Stimulated activated CD4-positive, alpha-beta T cell treated with anti-CD3 and anti-CD28 coated beads, Interleukin-12 subunit alpha, Interleukin-12 subunit beta, amount 100 ng/mL, for 24 hours (primary cell): ENCODE measurements at places on chromosomes 2 and 18.

DNA sequence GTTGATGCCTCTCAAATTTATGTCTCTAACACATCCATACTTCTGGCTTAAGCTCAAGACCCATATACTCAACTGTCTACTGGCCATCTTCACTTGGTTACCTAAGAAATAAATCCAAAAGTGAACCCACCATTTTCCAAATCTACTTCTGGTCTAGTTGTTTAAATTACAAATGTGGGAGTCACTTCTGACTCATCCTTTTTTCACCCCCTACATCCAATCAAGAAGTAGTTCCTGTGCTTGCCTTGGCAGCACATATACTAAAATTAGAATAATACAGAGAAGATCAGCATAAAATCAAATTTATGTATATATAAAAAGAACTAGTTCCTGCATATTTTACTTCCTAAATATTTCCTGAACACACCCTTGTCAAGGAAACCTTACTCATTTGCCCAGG is 53.6 kb downstream of the STRN start:
- DNase-seq: no peak

- no peak for DNase-seq
Observed at GRCh38 chr18:5571666-5572065, 27.9 kb upstream of the EPB41L3 start.

DNA sequence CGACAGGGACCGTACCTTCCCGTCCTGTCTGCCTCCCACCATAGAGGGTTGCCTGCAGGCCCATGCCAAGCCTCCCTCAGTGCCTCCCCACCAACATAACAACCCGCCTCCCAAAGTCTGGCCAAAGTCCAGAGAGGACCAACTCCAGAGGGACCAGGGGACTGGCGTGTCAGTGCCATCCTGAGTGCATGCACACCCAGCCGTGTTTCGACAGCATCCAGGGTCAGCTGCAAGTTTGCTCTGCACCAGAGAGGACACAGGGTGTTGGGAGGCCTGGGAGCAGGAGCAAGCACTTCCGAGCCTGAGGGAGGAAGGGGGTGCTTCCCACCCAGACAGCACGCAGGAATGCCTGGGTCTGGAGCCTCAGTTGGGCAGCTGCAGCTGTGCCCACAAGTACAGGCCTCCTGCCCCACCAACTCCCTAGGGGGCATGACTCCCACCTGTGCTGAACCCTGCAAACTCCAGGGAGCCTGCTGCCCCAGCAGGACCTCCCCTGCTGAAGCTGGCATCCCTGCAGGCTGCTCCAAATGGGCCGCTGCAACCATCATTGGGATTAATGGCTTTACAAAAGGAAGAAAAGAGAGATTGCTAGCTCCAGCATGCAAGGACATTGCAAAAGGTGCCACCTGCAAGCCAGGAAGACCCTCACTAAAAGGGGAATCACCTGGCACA is 618.1 kb upstream of the FSHR start:
- DNase-seq: no peak

DNA sequence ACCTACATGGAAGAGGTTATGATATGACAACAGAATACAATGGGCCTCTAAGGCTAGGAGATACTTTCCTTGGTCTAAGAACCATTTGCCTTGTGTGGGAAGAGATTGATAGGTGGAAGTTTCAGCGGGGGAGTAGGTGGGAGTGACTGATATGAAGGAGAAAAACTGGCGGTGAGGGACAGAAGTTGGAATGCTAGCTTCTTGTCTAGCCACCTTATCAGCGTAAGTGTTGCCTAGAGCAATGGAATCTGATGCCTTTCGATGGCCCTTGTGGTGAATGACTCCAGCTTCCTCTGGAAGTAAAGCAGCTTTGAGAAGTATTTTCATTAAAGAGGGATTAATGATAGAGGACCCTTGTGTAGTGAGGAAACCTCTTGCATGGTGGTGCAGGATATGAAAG is 121.3 kb upstream of the GULP1 start:
- DNase-seq: no peak

DNA sequence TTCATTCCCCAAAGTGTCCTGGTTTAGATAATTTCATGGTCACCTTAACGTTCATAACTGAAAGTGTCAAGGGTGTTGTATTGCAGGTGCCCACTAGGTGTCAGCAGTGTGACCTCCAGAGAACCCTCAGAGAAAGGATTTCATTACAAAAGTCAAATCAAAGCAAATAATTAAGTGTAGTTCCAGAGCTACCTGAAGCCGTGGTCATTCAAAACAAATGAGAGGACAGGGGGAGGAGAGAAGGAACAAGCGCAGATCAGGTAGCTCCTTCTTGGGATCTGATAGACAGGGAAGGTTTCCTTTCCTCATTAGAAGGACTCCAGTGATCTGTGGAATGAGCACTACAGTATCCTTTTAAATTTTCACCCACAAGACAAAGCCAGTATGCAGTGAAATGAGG is at the start of gene SLC9A4:
Gene SLC9A4, plus strand, starts transcription at position 207 of the 400 bp plus-strand sequence. CDS start 534 bp downstream, outside the sequence.
- DNase-seq: peak; percentile 13

DNA sequence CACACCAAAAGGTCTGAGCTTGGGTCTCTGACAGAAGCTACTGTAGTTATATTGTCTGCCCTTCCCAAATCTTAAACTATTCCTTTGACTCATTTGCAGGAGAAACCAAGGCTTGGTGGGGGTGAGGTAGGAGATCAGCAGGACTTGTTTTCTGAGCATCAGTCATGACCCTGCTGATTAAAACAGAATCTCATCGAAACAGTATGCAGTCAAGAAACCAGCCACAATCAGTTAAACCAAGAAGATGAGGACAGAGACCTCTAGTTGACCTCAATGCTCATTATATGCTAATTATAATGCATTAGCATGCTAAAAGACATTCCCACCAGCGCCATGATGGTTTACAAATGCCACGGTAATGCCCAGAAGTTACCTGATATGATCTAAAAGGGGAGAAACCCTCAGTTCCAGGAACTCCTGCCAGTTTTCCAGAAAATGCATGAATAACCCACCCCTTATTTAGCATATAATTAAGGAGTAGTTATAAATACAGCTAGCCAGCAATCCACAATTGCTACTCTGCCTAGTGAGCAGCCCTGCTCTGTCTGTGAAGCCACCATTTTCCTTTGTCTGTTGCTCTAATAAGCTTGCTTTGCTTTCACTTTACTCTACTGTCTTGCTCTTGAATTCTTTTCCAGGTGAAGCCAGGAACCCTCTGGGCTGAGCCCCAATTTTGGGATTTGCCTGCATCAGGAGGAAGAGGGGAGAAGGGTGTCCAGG is 26.7 kb downstream of the DSC3 start:
- DNase-seq: no peak

- DNase-seq: no peak
Observed at GRCh38 chr18:7760967-7761948, 194.1 kb downstream of the PTPRM start.

DNA sequence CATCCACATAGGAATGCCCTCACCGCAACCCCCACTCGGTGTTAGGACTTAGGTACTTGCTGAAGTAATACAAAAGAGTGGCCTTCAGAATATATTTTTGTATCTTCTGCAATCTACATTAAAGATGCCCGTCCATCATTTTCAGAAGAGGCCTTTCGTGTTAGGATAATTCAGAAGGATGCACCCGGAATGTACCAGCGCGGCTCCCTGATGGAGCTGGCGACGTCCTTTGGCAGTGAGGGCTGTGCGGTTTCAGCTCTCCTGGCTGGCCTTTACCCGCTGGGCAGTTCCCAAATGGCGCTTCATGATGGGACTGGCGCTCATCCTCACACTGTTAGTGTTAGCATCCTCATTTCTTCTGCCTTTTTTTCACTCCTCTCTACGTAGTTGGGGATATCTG is 15.3 kb downstream of the TWIST2 start:
- DNase-seq: no peak

DNA sequence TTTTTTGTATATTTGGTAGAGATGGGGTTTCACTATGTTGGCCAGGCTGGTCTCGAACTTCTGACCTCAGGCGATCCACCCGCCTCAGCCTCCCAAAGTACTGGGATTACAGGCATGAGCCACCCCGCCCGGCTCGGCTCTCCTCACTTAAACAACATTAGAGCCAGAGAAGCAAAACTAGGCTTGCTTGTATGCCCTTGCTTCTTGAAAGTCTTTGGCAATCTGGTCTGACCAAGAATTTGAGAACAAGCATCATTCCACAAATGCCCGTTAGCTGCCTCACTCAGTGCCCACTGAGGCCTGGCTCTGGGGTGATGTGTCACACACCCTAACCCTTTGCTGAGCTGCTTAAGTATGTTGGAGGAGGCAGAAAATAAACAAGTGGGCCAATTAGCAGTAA is 33.5 kb downstream of the SOWAHC start:
- DNase-seq: no peak

- no peak for DNase-seq
Observed at GRCh38 chr2:234427081-234428061, 69.5 kb downstream of the ARL4C start.

GRCh38 chr2:181895818-181896217 is 4.3 kb downstream of the ITPRID2 start:
- no peak for DNase-seq

DNA sequence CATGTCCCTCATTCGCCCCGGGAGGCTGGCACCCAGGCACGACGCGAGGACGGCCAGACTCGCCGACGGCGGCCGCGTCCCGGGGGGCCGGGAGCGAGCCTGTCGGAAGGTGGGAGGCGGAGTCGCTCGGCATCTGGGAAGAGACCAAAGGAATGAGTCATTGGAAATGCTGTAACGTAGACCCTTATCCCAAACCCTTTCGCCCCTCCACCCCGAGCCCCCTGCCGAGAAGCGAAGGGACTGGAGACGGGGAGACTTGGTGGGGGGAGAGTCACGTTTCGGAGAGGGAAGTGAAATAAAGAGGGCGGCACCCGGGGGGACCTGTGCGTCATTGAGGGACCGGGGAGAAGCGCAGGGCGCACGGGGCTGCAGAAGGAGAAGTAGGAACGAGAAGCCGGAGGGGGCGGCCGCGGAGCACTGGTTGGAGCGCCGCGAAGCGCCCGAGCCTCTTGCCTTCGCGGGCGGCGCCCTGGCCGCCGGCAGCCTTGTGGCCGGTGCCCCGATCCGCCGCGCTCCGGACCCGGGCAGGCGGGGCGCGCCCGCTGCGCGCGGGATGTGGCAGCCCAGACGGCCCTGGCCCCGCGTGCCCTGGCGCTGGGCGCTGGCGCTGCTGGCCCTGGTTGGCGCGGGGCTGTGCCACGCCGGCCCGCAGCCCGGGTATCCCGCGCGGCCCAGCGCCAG is at the start of gene EMILIN2:
Gene EMILIN2, plus strand, starts transcription at position 371 of the 681 bp plus-strand sequence. Its CDS starts 183 bp downstream, at position 554.
- peak; percentile 39 for DNase-seq

- no peak for DNase-seq
Observed at GRCh38 chr2:22734373-22735045, 650.5 kb upstream of the KLHL29 start.

DNA sequence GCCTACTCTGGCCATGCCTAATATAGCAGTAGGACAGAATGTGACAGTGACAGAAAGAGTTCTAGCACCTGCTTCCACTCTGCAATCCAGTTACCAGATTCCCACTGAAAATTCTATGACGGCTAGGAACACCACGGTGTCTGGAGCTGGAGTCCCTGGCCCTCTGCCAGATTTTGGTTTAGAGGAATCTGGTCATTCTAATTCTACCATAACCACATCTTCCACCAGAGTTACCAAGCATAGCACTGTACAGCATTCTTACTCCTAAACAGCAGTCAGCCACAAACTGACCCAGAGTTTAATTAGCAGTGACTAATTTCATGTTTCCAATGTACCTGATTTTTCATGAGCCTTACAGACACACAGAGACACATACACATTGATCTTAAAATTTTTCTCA is 45.2 kb upstream of the TTR start:
- no peak for DNase-seq

GRCh38 chr2:48365476-48365875 is 164.5 kb upstream of the STON1 start:
- DNase-seq: no peak

GRCh38 chr2:236790963-236791362 is 221.3 kb downstream of the ACKR3 start:
- DNase-seq: no peak

DNA sequence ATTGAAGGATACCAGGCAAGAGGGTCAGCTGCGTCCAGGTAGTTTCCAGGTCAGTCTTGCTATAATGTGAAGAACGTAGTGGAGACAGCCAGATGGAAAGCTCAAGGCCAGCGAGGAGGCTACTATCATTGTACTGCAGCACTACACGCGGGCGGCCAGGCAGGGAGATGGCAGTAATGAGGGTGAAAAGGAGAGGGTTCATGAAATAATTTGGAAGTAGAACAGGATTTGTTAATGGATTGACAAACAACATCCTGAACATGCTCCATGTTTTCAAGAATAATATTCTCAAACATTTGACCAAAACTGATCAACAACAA is 17.1 kb downstream of the SPIRE1 start:
- no peak for DNase-seq

GRCh38 chr18:59502274-59503175 is 143.5 kb upstream of the LMAN1 start:
- no peak for DNase-seq

DNA sequence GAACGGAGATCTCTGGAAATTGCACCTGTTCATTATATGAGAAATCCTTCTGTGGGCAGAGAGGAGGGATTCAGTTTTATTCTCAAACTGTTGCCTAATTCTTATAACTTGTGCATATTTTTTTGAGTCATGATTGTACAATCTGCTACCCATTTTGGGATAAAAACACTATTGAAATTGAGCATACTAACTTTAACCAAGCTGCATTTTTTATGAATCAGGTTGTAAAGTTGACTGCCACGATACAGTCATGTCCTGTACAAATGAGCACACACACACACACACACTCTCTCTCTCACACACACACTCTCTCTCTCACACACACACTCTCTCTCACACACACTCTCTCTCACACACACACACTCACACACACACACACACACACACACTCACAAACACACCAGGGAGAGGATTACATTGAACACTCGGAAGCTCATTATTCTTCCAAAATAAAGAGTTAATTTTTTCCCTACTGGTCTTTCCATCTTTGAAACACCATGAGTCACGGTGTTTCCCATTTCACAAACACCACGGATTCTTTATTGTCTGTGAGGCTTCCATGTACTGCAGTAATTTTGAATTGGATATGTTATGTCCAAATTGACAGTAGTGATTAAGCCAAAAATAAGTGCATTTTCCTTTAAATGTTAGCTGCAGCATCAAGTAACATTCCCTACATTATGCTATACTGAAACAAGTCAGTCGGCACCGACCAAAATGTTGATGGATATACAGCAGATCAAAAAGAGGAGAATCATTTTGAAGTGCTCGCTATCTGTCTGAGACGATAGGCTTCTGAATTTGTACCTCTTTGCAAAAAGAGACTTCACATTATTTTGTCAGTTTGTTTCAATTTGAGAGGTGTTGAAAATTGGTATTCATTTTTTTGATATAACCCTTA is 216.9 kb downstream of the ARHGAP15 start:
- no peak for DNase-seq
